ENCODE measurements at places on chromosomes 3 and 15. TPM values are rescaled to one million over a fixed set of nuclear protein-coding genes. Genes with fewer than 3 reads are reported as not detected.

STAC gene
- 2.5 TPM for total RNA-seq

STRIT1 gene
- total RNA-seq: not detected

GATA2 gene
- 2.6 TPM for total RNA-seq

PDIA5 gene
- total RNA-seq: 46.3 TPM

EPHA6 gene
- total RNA-seq: not detected

SETMAR gene
- 10.1 TPM for total RNA-seq

MNS1 gene
- total RNA-seq: 3.9 TPM

FETUB gene
- not detected for total RNA-seq

LDHAL6B gene
- total RNA-seq: not detected

DAPK2 gene
- 1.7 TPM for total RNA-seq

HTR3E gene
- not detected for total RNA-seq

Measured in smooth muscle cell of trachea (primary cell).